ENCODE measurements at places on chromosomes 6 and 20. TPM values are rescaled to one million over a fixed set of nuclear protein-coding genes. Genes with fewer than 3 reads are reported as not detected.

Gene SMIM28
- total RNA-seq = not detected

- DNase-seq = no peak
Measured at GRCh38 chr6:107985701-107986100, 27.7 kb upstream of the SEC63 start.

GRCh38 chr6:131331151-131331550 is 195.9 kb downstream of the AKAP7 start:
- DNase-seq = no peak

GRCh38 chr20:39309458-39309857 is 347.3 kb downstream of the DHX35 start:
- DNase-seq = no peak

DNA sequence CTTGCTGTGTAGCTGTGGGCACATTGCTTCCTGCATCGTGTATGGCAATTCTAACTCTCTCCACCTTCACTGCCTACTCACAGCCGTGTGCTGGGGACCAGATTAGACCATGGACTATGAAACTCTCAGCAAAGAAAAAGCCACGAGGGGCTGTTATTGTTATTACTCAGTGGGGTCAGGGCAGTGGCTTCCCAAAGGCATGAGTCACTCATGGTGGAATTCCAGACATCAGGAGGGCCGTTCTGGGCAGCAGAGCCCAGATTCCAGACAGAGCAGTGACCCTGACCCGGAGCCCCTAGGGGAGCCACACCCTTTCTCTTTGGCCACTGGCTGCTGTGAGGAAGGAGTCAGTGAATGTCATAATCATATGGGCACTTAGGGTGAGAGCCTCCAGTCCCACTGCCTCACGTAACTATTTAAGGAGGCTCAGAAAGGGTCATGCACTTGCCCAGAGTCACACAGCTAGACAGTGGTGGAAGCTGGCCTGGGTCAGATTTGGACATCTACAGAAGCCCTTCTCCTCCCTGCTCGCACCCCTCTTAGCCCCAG is 22.2 kb upstream of the CCN5 start:
- no peak for DNase-seq

GRCh38 chr6:17167327-17167979 is 65.6 kb downstream of the STMND1 start:
- DNase-seq = no peak
